Glutamatergic neuron (in vitro differentiated cells): ENCODE measurements at places on chromosomes 12 and 14.

DNA sequence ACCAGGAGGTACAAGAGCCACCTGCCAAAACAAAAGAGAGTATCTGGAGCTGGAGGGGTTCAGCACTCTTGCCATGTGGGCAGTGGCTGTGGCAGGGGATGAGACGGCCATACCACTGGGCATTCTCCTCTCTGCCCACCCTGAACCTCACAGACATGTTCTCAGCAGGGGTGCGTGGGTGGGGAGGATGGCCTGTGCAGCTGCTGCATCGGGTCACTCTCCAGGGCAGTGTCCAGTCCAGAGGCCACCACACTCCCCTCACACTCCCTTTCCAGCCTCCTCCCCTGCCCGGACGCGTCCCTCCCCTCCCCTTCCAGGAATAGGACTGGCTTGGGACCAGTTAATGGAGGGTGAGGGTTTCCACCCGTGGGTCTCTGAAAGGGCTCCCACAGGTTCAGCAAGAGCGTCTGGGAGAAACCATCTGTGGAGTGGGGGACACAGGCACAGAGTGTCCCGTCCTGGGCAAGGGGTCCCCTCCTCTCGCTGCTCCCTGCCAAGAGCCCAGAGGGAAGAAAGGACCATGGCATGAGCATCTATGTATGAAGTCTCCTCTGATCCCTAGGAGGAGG, 501 bp downstream of the C1R start:
- no peak for DNase-seq

DNA sequence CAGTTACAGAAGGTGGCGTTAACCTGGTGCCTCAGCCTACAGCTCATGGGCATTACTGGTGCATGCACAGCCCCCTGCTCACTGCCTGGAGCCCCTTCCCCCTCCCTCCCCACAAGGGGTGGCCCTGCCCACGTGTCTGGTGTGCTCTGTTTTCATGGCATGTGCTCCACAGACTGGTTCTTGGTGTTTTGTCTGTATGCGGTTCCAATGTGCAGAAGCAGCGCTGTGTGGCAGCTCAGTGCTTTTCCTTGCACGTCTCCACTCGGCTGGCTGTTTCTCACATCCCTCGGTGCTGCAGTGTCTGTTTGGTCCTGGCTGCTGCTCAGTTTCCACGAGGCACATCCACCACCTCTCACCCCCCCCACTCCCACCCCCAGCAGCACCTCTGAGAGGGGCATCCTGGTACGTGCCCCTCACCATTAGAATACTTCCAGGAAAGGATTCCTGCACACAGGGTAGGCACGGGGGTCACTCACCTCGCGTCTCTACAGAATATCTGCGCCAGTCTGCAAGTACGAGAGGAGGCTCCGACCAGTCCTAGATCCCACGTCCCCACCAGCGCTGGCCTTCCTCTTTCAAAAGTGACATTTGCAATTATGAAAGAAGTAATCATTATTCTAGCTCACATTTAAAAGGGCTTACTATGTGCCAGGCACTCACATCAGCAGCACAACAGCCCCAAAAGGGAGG, 27.1 kb downstream of the DIO3 start:
- peak; percentile 10 for DNase-seq

- peak; percentile 49 for DNase-seq
Observed at GRCh38 chr12:56221232-56221756, 428 bp downstream of the RNF41 start.

DNA sequence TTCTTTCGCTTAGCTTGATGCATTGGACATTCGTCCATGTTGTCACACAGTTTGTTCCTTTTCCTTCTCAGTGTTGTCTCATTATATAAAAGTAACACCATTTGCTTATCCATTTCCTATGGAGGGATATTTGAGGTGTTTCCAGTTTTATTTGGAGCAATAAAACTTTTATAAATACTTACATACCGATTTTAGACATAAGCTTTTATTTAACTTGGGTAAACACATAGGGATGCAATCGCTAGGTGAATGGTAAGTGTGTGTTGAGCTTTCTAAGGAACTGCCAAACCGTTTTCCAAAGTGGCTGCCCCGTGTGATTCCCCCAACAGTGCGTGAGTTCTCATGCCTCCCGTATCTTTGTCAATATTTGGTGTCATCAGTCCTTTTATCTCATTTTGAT, 95.2 kb upstream of the DYNC1H1 start:
- DNase-seq = no peak

- no peak for DNase-seq
Observed at GRCh38 chr14:30002859-30003258, 75.2 kb upstream of the PRKD1 start.

GRCh38 chr12:124720004-124720680, 143.5 kb downstream of the SCARB1 start:
- no peak for DNase-seq

GRCh38 chr12:59839514-59839913, 243.7 kb downstream of the SLC16A7 start:
- no peak for DNase-seq

DNA sequence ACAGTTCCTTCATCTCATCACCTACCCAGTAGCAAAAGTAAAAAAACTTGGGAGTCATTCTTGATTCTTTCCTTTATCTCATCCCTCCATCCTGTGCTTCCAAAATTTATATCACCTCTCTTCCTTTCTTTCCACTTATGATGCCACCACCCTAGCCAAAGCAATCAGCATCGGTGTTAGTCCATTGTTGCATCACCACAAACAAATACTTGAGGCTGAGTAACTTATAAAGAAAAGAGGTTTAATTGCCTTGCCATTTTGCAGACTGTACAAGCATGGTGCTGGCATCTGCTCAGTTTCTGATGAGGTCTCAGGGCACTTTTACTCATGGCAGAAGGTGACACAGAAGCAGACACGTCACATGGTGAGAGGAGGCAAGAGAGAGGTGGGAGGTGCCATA, 19.8 kb upstream of the CATSPERB start:
- no peak for DNase-seq

DNA sequence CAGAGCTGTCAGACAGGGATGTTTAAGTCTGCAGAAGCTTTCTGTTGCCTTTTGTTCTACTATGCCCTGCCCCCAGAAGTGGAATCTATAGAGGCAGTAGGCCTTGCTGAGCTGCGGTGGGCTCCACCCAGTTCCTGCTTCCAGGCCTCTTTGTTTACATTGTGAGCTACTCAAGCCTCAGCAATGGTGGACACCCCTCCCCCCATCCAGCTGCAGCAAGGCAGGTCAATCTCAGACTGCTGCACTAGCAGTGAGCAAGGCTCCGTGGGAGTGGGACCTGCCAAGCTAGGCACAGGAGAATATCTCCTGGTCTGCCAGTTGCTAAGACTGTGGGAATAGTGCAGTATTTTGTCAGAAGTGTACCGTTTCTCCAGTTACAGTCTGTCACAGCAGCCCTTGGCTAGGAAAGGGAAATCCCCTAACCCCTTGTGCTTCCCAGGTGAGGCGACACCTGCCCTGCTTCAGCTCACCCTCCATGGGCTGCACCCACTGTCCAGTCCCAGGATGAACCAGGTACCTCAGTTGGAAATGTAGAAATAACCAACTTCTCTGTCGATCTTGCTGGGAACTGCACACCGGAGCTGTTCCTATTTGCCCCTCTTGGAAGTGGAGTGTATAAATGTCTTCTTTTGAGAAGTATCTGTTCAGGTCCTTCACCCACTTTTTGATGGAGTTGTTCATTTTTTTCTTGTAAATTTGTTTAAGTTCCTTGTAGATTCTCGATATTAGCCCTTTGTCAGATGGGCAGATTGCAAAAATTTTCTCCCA, 213.5 kb upstream of the SLC38A2 start:
- no peak for DNase-seq

DNA sequence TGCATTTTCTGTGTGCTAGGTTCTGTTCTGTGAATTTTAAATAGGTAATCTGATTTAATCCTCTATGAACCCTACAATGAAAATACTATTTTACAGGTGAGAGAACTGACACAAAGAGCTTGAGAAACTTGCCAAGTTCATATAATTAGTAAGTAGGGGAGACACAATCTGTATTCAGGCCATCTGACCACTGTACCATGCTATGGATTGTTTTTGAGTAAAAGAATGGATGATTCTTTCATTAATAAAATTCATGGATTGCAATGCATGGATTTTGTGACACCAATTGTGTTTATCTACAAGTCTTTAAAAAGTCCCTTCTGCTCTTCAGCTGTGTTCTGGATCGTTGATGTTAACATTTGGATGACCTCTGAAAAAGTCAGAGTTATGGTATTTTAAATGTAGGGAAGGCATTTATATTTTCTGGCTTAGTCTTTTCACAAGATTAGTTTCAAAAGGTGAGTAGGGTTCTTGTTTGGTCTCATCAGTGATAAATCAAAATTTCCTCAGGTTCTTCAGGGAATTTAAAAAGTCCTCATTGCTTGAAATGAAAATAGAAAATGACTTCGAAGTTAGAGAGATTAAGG, 15.4 kb upstream of the DYRK2 start:
- no peak for DNase-seq

DNA sequence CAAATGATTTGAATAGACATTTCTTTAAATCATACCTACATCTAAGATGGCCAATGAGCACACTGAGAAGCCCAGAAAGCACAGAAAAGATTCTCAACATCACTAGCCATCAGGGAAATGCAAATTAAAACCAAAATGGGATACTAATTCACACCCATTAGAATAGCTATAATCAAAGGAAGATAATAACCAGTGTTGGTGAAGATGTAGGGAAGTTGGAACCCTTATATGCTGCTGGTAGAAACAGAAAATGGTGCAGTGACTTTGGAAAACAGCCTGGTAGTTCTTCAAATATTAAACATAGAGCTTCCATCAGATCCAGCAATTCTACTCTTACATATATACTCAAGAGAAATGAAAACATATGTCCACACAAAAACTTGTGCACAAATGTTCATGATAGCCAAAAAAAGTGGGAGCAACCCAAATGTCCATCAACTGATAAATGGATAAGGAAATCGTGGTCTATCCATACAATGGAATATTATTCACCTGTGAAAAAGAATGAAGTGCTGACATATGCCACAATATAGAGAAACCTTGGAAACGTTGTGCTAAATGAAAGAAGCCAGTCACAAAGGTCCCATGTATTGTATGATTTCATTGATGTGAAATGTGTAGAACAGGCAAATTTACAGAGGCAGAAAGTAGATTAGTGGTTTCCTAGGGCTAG, 24.4 kb downstream of the SYNE3 start:
- no peak for DNase-seq

GRCh38 chr12:10952645-10953044, 13.6 kb upstream of the TAS2R14 start:
- DNase-seq = no peak

GRCh38 chr12:47769234-47770085, 3.6 kb upstream of the SLC48A1 start:
- no peak for DNase-seq

DNA sequence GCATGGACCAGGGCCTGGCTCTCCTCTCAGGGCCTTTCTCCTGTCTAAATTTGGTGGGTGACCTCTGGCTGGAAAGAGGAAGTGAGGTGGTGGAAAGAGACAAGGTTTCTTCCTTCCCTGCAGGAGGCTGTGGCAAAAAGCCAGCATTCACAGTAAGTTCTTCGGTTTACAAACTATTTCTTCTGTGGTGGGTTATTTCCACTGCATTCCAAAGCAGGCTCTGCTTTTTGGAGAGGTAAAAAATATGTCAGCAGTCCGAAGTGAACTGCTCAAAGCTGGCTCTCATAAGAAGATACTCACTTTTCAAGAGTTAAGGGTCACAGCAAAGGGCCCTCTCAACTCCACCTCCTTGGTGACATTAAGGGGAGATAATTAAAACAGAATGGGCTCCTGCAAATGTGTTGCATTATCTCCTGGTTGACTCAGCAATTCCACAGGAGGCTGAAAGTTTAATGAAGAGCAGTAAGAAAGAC, 48.9 kb upstream of the POC1B start:
- no peak for DNase-seq

DNA sequence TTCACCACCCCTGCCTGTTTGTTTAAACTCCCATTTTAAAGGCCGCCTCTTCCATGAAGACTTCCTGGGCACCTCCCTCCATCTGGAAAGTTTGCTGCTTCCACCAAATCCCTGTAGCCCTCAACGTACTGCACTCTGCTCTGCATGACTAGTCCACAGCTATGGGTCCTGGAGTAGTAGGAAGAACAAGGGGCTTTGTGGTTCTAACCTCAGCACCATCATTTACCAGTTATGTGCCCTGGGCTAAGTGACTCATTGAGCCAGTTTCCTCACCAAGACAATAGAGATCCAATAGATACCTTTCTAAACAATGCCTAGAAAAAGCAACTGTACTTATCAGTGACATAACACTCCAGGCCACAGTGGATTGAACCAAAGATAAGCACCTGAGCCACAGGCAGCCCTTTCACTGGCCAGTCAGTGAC, 8.5 kb upstream of the LTBP2 start:
- no peak for DNase-seq

DNA sequence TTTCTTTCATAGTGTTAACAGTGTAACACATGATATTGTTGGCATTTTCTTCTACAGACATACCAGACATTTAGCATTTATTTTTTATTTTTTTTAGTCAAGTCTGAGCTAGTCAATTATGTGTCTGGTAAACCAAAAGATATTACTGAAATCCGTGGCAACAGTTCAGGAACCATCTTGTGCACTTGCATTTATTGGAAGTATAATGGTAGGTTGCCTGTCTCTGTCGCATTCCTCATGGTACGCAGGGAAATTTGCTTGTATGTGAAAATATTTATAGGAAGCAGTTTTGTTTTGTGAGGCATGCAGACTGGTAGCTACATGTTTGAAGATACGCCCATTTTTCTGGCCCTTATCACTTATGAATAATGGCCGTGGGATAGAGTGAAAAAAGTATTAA, 186.1 kb upstream of the SLC38A2 start:
- no peak for DNase-seq

DNA sequence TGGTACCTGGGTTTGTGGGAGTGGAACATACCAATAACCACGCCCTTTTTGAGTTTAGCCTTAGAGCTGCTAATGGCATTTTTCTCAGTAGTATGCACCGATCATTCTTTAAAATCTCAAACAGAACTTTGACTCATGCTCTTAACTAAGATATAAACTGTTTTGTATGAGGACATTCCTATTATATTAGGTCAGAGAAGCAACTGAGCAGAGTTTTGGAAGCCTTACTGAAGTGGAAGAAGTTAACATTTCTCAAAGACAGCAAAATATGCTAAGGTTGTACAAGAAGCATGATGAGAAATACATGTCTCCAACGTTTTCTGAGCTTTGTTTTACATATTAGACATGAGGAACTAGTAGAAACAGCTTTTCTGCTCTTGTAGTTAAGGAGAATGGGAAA, 819.2 kb downstream of the FSCB start:
- DNase-seq = no peak

- DNase-seq = no peak
Observed at GRCh38 chr12:39277416-39277815, 165.5 kb downstream of the KIF21A start.

DNA sequence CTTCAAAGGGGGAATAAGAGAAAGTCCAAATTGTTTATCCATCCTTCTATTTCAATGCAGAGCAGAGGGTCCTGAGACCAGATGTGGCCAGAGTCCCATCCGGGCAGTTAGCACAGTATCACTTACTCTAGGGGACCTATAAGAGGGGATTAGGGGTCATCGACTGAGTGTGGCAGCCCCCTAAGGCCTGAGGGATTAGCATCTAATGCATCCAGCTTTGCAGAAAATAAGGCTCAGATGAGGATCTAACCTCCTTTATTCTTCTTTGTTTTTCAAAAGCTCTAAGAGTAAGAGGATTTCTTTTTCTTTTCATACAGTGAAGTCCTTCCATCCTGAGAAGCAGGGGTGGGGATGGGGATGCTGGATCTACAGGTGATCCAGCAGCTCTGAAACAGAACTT, 43.5 kb downstream of the NEUROD4 start:
- peak; percentile 35 for DNase-seq

GRCh38 chr12:42809226-42809625, 219.7 kb upstream of the PRICKLE1 start:
- no peak for DNase-seq
